Calu3 (cell line): ENCODE measurements at places on chromosomes 4 and X. TPM values are rescaled to one million over a fixed set of nuclear protein-coding genes. Genes with fewer than 3 reads are reported as not detected.
A peak's percentile ranks its signal among the peaks of the same experiment; 100 is the strongest.

DNA sequence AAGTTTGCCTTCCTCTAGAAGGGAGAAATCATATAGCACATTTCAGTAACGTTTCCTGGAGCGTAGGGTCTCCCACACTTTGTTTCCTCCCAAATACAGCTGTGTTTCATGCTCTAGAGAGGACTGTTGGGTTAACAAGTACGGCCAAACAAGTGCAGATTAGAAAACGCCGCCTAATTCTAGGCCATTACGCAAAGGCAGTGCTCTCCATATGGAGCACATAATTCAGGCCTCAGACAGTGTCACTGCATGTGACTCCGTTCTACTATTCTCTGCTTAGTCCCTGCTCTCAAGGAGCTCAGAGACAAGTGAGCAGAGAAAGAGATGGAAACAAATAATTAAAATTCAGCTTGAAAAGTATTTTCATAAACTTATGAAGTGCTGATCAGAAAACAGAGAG lies 11.6 kb downstream of the ZNF827 start:
- no peaks in the 10 kb centered on the region for H3K36me3 ChIP-seq
- peaks cover 15% of the 10 kb centered on the region for H3K4me1 ChIP-seq
- H3K27me3 ChIP-seq: no peaks in the 10 kb centered on the region
- DNase-seq: no peak

DNA sequence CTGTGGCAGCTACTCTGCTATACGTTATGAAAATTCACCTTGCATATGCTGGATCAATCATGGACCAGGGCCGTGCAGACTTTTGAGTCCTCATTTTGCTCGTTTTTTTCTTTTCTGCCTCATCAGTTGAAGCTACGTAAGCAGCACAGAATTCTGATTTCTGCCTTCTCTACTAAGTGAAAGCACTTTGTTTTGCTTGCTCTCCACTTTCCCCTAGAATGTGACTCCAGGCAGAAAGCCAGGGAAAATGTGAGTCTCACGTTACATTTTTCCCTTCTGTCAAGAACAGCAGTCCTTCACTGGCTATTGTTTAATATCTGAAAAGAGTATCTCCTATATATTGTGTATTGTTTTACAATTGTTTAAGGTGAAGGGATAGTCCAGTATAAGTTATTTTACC lies 1840.1 kb downstream of the PCDH7 start:
- DNase-seq: no peak
- H3K27me3 ChIP-seq: no peaks in the 10 kb centered on the region
- H3K4me3 ChIP-seq: no peak overlapping the region
- H3K36me3 ChIP-seq: no peaks in the 10 kb centered on the region
- H3K4me1 ChIP-seq: no peaks in the 10 kb centered on the region
- no peak overlapping the region for H3K27ac ChIP-seq

DNA sequence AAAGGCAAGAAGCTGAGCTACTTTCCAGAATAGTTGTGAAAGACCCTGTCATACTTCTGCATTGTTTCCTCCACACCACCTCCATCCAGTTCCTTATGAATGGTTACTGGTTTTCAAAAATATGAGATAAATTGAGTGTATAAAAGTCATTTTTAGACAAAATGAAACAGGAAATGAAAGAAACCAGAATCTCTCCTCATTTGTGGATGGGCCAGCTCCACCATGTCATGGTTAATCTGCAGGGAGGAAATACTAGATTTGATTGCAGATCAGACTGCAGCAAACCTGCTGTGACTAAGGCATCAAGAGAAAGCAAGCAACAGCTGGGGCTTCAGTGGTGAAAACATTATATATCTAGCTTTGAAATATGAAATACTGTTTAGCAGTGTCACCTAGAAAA lies 23.8 kb downstream of the F9 start:
- DNase-seq: no peak
- no peaks in the 10 kb centered on the region for H3K4me1 ChIP-seq
- H3K36me3 ChIP-seq: no peaks in the 10 kb centered on the region
- no peak overlapping the region for H3K4me3 ChIP-seq

The CNKSR2 gene
- total RNA-seq: not detected in 2 replicates

DNA sequence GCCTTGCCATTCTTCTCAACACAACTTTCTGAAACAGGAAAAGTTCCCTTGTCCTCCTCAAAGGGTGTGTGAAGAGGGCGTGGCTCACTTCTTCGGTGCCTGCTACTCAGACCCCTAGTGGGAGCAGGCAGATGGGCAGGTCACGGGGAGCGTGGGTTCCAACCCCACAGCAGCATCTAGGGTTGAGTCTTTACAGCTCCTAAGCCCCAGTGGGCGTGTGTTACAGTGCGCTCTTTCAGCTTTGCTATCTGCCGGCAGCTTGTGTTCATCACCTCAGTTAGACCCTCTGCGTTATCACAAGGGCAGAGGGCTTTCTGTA lies 57.5 kb upstream of the KLF3 start:
- H3K36me3 ChIP-seq: no peaks in the 10 kb centered on the region
- H3K27ac ChIP-seq: no peak overlapping the region
- H3K27me3 ChIP-seq: no peaks in the 10 kb centered on the region
- DNase-seq: no peak
- peaks cover 34% of the 10 kb centered on the region for H3K4me1 ChIP-seq

GRCh38 chr4:55574252-55574651 lies 17.8 kb downstream of the PDCL2 start:
- H3K4me1 ChIP-seq: no peaks in the 10 kb centered on the region
- no peak for DNase-seq
- no peaks in the 10 kb centered on the region for H3K36me3 ChIP-seq
- H3K27me3 ChIP-seq: no peaks in the 10 kb centered on the region

The DCHS2 gene
- 0.07 TPM in 2 replicates for total RNA-seq

GRCh38 chr4:87620491-87620890 lies 12.2 kb downstream of the DSPP start:
- peaks cover 29% of the 10 kb centered on the region for H3K27me3 ChIP-seq
- H3K36me3 ChIP-seq: no peaks in the 10 kb centered on the region
- H3K4me3 ChIP-seq: no peak overlapping the region

GRCh38 chr4:74440356-74440755 lies 4.6 kb upstream of the AREG start:
- H3K4me3 ChIP-seq: no peak overlapping the region
- H3K36me3 ChIP-seq: peaks cover 14% of the 10 kb centered on the region
- no peak for DNase-seq
- H3K27me3 ChIP-seq: no peaks in the 10 kb centered on the region

DNA sequence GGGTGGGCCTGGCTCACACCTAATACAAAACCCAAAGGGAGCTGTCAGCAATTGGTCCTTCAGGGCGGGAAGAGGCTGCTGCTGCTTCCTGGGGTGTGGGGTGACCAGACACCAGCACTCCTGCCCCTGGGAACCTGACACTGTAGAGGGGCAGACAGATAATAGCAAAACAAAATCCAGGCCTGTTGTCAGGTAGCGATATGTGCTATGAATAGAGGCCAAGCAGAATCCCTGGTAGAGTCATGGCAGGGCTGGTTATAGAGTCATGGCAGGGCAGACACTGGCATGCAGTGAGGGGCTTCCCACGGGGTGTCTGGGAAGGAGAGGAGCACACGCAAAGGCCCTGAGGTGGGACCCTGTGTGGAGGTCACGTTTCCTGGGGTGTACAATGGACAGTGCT lies 79.6 kb upstream of the PSAPL1 start:
- H3K4me3 ChIP-seq: no peak overlapping the region
- no peaks in the 10 kb centered on the region for H3K4me1 ChIP-seq

GRCh38 chr4:131974730-131975129 lies 1174.4 kb upstream of the PCDH10 start:
- H3K4me1 ChIP-seq: no peaks in the 10 kb centered on the region
- no peak overlapping the region for H3K4me3 ChIP-seq
- peaks cover 3% of the 10 kb centered on the region for H3K36me3 ChIP-seq
- no peak overlapping the region for H3K27ac ChIP-seq
- no peaks in the 10 kb centered on the region for H3K27me3 ChIP-seq

- H3K4me3 ChIP-seq: no peak overlapping the region
- no peaks in the 10 kb centered on the region for H3K4me1 ChIP-seq
- no peaks in the 10 kb centered on the region for H3K36me3 ChIP-seq
- no peak overlapping the region for H3K27ac ChIP-seq
- H3K27me3 ChIP-seq: no peaks in the 10 kb centered on the region
- DNase-seq: no peak
Observed at GRCh38 chr4:23305026-23305425, 584.8 kb downstream of the PPARGC1A start.

GRCh38 chr4:7132730-7133582 lies 59.4 kb upstream of the SORCS2 start:
- peaks cover 2% of the 10 kb centered on the region for H3K27me3 ChIP-seq
- no peaks in the 10 kb centered on the region for H3K4me1 ChIP-seq
- no peak overlapping the region for H3K4me3 ChIP-seq
- DNase-seq: no peak
- no peak overlapping the region for H3K27ac ChIP-seq
- no peaks in the 10 kb centered on the region for H3K36me3 ChIP-seq

- DNase-seq: no peak
- no peak overlapping the region for H3K4me3 ChIP-seq
- no peak overlapping the region for H3K27ac ChIP-seq
Observed at GRCh38 chrX:130704053-130705038, 198.7 kb downstream of the ENOX2 start.

DNA sequence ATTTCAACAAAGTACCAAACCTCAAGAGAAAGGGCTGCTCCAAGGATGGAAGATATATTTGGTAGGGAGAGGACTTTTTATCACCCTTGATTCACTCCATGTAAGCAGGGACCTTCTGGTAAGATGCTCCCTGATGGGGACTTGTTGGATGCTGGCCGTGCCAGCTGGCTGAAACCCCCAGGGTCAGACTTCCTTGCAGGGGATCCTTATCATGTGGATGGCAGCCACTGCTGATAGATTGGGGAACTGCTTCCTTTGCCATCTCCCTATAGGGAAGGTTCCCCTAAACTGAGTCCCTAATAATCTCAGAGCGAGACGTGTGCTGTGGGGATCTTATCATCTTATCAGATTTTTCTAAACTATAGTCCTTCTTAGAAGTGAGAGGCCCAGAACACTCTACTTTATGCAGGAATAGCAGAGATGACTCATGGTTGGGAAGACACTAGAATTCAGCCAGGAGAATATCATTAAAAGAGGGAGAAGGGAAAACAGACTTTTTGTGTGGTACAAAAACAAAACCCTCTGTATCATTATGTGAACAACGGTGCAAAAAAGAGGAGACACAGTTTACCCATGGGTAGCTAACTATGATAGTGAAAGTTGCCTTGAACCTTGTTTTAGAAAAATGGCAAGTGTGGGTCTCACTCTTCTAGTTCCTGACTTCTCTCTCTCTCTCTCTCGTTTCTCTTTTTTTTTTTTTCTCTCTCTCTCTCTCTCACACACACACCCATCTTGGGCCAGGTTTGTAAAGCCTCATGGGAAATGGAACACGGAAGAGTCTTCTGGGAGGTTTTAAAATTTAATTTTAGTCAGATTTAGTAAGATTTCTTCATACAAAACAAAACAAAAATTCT lies 16.1 kb downstream of the RHOH start:
- no peaks in the 10 kb centered on the region for H3K4me1 ChIP-seq
- H3K4me3 ChIP-seq: no peak overlapping the region
- H3K36me3 ChIP-seq: no peaks in the 10 kb centered on the region
- DNase-seq: no peak
- no peak overlapping the region for H3K27ac ChIP-seq

- no peaks in the 10 kb centered on the region for H3K27me3 ChIP-seq
- no peaks in the 10 kb centered on the region for H3K36me3 ChIP-seq
- H3K4me1 ChIP-seq: no peaks in the 10 kb centered on the region
- DNase-seq: no peak
Observed at GRCh38 chrX:111831343-111831742, 44.6 kb upstream of the TRPC5OS start.

DNA sequence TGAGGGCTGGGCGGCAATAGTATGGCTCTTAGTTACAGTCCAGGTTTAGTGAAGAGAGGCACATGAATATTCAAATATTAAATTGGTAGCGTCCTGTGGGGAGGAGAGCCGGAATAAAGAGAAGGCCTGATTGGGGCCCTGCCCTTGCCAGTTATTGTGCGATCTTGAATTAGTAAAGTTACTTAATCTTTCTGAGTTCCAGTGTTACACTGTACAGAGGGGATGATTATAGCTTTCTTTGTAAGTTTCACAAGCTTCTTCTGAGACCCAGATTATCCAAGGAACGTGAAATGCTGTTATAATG lies 1.2 kb downstream of the METAP1 start:
- H3K27ac ChIP-seq: peak overlapping the region; percentile 75
- H3K27me3 ChIP-seq: no peaks in the 10 kb centered on the region
- peaks cover 35% of the 10 kb centered on the region for H3K4me1 ChIP-seq
- no peak for DNase-seq
- H3K4me3 ChIP-seq: peak overlapping the region; percentile 82

The SSX3 gene
- total RNA-seq: not detected in 2 replicates

The CXCL3 gene
- 80.8 and 153 TPM in 2 replicates for total RNA-seq

The SH2D1A gene
- total RNA-seq: not detected in 2 replicates

The ESX1 gene
- total RNA-seq: not detected in 2 replicates

- no peaks in the 10 kb centered on the region for H3K36me3 ChIP-seq
- no peak overlapping the region for H3K27ac ChIP-seq
- DNase-seq: no peak
- peaks cover 14% of the 10 kb centered on the region for H3K27me3 ChIP-seq
- H3K4me1 ChIP-seq: no peaks in the 10 kb centered on the region
Observed at GRCh38 chr4:15327311-15328298, 100.2 kb upstream of the C1QTNF7 start.

The BTK gene
- total RNA-seq: not detected in 2 replicates
